SJSA1 (cell line): ENCODE measurements at places on chromosomes 5 and 9. TPM values are rescaled to one million over a fixed set of nuclear protein-coding genes. Genes with fewer than 3 reads are reported as not detected.
A peak's percentile ranks its signal among the peaks of the same experiment; 100 is the strongest.

- no peak overlapping the region for H3K27ac ChIP-seq
- H3K36me3 ChIP-seq, result no peaks in the 10 kb centered on the region
- H3K4me3 ChIP-seq, result no peak overlapping the region
- no peaks in the 10 kb centered on the region for H3K27me3 ChIP-seq
- DNase-seq, result no peak
These were observed 37.0 kb downstream of the B4GALT1 start for GRCh38 chr9:33129886-33130881.

DNA sequence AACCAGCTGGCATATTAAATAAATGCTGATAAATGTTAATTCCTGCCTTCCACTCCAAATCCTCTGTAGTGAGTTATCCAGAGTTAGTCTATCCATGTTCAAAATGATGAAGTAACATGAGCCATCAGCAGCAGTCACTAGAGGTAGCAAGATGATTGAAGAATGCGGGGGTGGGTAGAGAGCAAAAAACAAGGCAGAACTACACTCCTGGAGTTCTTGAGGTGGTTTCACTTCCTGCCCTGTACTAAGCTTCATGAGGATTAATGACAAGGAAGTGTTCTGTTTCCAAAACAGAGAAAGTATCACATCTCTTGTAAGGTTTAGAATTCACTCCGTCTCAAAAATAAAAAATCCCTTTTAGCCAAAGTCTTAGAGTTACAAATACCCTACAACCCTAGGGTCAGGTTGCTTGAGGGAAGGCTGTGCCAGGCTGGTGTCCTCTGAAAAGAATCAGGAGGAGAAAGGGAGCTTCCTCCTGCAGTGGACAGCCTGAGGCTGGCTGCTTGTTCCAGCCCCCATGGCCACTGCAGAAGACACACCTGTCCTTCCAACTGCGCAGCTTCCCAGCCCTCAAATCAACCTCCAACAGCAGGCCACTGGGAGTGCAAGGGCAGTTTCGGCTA lies 180.2 kb downstream of the DENND1A start:
- no peak overlapping the region for H3K4me3 ChIP-seq
- DNase-seq, result no peak
- 0 out of 2 replicates have a peak, but pooled peaks cover 5% of the 10 kb centered on the region for H3K4me1 ChIP-seq
- H3K27me3 ChIP-seq, result no peaks in the 10 kb centered on the region
- H3K36me3 ChIP-seq, result no peaks in the 10 kb centered on the region

DNA sequence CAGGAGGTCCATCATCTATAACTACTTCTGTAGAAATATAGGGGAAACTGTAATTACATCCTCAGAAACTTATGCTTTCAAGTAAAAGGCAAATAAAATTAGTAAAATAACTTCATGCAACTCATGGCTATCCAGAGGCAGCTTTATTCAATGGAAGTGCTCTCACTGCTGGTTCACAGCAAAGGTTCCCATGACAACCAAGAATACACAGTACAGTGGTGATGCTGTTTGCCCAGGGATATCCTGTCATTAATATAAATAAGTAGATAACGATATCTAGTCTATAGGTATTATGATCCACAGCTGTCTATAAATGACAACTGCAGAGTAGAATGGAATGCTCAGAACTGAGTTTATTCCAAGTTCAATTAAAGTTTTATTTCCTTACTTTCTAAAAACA lies 390.3 kb downstream of the PDE4D start:
- no peak for DNase-seq
- no peaks in the 10 kb centered on the region for H3K36me3 ChIP-seq
- H3K4me1 ChIP-seq, result no peaks in the 10 kb centered on the region
- H3K27ac ChIP-seq, result no peak overlapping the region
- no peak overlapping the region for H3K4me3 ChIP-seq
- no peaks in the 10 kb centered on the region for H3K27me3 ChIP-seq

DNA sequence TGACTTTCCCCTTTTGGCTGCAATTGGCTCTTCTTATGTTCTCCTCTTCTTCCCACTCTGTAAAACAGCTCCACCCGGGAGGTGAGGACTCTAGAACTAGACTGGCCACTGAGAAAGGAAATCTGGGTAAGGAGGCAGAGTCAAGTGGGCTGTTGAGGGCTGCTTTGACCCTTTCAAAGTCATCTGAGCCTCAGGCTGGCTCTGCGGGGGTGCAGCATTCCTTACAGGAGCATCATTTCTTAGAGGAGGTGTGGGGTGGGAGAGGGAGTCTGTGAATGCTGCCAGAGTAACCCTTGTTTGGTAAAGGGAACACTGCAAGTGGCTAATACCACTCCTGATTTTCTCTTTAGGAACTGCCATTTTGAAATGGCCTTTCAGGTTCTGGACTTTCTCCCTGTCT lies 377.7 kb upstream of the SMARCA2 start:
- H3K4me3 ChIP-seq, result no peak overlapping the region
- no peak for DNase-seq
- no peaks in the 10 kb centered on the region for H3K36me3 ChIP-seq
- H3K27me3 ChIP-seq, result no peaks in the 10 kb centered on the region

- no peak overlapping the region for H3K4me3 ChIP-seq
- peaks cover 1% of the 10 kb centered on the region for H3K36me3 ChIP-seq
- H3K27ac ChIP-seq, result peak overlapping the region; percentile 93
- DNase-seq, result no peak
- peaks cover 36% of the 10 kb centered on the region for H3K4me1 ChIP-seq
- H3K27me3 ChIP-seq, result no peaks in the 10 kb centered on the region
These were observed 108.9 kb downstream of the PAM start for GRCh38 chr5:102863764-102864560.

MARVELD2 gene
- 0.13 and 0.16 TPM in 2 replicates for total RNA-seq

- no peak for DNase-seq
- H3K27me3 ChIP-seq, result no peaks in the 10 kb centered on the region
- peak overlapping the region; percentile 53 for H3K4me3 ChIP-seq
- peak overlapping the region; percentile 37 for H3K27ac ChIP-seq
- H3K4me1 ChIP-seq, result peaks cover 3% of the 10 kb centered on the region; the same call in 1 of the 2 replicates
These were observed 498 bp downstream of the HAUS6 start for GRCh38 chr9:19102181-19102630.

GRCh38 chr5:10859393-10860195 lies 98.6 kb upstream of the DAP start:
- DNase-seq, result no peak
- no peaks in the 10 kb centered on the region for H3K27me3 ChIP-seq
- H3K4me3 ChIP-seq, result no peak overlapping the region
- H3K36me3 ChIP-seq, result no peaks in the 10 kb centered on the region
